ENCODE measurements at places on chromosomes 1 and 21.

DNA sequence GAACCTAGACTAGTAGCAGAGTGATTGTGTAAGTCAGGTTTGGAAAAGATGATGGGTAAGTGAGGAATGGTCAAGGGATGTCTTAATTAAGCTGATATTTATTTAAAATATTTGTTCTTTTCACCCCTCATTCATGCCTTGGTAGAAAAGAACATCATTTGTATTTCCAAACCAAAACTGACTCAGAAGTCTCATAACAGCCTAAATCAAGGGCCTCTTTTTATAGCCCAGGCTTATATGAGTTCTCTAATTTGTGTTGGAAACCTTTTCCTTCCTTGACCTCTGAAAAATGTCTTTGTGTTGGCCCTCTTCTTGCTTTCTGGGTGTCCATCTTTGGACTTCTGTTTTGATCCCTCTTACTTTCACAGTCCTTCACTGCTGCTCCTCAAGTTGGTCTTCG is 1428.2 kb downstream of the MRPL39 start:
- DNase-seq, result no peak

DNA sequence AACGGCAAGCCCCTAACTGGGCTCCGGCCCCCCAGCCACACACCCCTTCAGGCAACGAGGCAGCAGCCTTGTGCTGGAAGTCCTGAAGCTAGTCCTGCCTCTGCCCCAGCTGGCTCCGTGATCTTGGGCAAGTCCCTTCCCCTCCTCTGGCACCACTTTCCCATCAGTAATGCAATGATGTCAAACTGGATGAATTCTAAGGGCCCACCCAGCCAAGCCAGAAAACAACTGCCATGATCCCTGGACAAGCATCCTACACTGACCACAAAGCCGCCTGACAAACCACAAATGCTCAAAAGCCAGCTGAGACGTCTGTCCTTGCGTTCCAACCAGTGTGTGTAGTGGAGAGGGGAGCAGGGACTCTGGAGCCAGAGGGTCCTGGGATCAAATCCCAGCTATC is 26.8 kb downstream of the IFFO2 start:
- peak; percentile 53 for DNase-seq

DNA sequence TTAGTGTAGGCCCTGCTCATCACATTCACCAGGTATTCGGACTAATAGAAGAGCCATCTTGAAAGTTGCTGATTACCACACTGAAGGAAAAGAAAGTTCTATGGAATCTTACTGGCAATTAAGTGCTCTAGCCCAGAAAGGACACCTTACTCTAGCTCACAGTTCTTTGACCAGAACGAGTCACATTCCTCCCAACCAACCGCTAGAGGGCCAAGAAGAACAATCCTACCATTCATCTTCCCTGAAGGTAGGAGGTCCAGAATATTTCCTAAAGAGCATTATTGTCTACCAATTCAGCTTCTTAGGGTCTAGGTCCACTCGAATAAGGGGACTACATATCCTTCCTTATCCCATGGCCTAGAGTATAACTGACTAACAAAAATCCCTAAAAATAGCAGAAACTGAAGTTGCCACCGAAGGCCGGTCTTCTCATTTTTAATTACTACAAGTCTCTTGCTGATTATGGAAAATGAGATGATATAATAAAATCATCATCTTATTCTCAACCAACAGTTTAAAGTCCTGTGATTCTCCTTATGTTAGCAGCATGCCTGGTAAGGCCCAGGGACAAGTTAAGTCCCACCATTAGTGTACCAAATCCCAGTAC is 2.7 kb upstream of the FMO1 start:
- DNase-seq, result peak; percentile 38

GRCh38 chr1:62727656-62728407 is 39.6 kb upstream of the DOCK7 start:
- DNase-seq, result no peak

- peak; percentile 44 for DNase-seq
These were observed 36.7 kb downstream of the ERI3 start for GRCh38 chr1:44318097-44319088.

DNA sequence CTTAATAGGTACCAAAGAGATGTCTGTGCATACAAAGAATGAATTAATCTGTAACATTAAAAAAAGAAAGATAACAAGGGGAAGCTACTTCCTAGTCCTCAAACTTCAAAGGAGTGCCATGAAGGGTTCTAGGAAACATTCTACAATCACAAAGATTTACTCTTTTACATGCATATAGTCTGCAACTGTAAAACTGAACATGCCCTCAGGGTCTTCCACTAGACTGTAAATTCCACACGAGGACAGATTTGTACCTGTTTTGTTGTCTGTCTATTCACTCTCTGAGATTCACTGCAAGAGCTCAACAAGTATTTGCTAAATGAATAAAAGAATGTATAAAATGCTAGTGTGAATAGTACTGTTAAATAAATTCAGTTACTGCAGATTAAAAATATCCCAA is 4.4 kb downstream of the JAK1 start:
- DNase-seq, result no peak

DNA sequence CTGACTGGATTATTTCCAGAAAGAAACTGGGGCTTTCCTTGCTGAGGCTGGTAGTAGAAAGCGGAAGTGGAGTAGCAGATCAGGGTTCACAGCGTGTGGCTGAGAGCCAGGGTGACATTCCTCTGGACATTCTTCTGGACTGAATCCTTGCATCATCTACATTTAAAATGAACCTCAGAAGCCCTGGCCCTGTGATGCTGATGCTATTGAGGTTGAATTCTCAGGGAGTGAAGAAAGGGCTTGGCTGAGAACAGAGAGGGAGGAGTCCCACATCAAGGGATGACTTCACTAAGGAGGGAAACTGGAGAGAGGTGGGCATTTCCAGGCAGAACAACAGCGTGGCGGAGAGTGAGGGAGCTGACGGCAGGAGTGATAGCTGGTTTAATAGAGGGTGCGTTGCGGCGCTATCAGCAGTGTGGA is 102.3 kb upstream of the LMO4 start:
- DNase-seq, result peak; percentile 99

DNA sequence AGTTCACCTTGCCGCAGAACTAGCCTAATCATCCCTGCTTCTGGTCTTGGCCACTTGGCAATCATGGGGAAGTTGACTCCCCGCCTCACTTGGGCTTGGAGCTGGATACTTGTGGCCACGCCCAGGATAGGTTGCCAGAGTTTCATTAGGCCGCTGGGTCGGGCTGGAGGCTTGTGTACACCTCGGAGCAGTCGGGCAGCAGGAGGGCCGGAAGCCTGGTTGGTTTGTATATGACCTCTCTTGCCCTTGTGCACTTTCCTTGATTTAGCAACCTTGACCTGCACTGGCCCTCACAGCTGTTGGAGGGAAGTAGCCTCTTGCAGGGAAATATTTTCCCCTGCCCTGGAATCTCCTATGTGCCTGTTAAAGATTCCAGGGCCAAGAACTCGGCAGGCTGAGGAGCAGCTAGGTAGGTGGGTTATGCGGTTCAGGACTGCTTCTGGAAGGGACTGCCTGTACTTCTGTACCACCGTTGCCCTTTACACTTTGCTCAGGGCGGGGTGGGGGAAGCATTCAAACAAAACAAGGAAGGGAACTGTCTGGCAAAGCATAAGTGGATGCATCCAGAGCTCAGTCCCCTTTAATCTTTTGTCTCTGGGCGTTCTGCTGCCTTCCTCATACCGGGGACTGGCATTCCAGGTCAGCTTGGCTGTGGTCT is 83.5 kb downstream of the UCK2 start:
- DNase-seq, result no peak

DNA sequence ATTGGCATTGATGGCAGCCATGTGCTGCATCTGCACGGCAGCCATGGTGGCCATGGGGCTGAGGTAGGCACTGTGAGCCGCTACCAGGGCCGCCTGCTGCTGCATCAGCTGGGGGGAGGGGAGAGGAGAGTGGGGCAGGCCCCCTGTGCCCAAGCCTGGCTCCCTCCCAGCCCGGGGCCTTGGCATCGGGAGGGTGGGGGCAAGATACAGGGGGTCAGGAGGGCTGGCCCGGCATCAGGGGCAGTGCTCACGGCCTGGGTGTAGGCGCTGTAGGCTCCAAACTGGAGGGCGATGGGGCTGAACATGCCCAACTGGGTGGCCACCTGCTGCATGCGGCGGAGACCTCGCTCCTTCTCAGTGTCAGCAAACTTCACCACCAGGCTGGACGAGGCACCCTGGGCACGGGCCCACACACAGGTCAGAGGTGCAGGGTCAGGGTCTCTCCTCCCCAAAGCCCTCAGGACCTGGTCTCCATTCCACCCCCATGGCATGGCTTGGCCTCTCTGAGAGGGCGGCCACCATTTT is 9.0 kb downstream of the CELF3 start:
- DNase-seq, result no peak

DNA sequence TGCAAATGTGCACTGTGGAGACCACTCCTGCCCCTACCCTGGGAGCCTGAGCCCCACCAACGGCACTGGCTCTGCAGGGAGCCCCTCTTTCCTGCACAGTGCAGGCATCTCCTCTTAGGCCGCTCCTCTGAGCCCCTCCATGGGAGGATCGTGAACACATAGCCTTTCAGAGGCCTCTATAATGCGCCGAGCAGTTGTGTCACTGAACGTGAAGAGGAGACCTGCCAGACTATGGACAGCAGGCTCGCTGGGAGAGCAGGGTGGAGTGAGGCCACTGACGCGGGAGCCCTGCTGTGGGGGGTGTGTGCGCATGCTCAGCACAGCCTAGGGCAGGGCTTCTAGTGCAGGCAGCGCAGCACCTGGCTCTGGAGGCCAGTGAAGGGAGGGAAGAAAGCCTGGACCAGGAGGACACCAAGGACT is 151.3 kb upstream of the COL6A1 start:
- DNase-seq, result no peak

DNA sequence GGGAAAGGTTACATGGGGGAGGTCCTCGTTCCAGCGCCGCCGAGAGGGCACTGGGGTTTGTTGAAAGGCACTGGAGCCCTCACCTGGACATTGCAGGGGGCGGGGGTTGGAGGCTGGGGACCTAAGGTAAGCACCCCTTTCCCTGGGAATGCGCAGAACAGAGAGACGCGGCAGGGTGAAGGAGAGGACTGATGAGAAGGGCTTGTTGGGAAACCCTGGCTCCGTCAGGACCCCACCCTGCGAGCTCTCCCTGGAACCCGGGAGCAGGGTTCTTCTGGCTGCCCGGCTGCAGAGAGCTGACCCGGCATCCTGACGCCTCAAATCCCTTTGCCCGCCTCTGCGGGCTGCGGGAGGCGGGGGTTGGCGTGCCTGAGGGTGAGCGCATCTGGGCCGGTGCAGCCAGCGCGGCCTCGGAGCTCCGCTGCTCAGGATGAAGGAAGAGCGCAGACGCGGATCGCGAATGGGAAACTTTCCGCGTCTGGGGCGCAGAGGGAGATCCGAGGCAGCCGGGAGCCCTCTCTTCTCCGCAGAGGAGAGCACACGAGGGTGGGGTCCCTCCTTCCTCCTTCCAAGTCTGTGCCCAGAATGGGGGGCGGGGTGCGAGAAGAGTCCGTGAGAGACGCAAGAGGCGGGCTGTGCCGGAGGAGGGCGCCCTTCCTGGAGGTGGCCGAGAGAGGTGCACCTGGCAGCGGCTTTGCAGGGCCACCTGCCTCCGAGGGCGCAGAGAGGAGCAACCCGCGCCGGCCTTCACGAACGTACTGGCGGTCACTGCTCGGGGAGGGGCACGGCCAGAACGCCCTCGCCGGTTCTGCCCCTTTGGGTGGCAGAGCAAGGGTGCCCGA is 2.4 kb downstream of the IGSF21 start:
- DNase-seq, result no peak

GRCh38 chr1:231855926-231856325 is 229.3 kb downstream of the DISC1 start:
- no peak for DNase-seq

GRCh38 chr1:68217060-68217554 is 15.2 kb downstream of the WLS start:
- DNase-seq, result no peak

GRCh38 chr1:4057603-4058002 is 157.5 kb upstream of the C1orf174 start:
- DNase-seq, result no peak

DNA sequence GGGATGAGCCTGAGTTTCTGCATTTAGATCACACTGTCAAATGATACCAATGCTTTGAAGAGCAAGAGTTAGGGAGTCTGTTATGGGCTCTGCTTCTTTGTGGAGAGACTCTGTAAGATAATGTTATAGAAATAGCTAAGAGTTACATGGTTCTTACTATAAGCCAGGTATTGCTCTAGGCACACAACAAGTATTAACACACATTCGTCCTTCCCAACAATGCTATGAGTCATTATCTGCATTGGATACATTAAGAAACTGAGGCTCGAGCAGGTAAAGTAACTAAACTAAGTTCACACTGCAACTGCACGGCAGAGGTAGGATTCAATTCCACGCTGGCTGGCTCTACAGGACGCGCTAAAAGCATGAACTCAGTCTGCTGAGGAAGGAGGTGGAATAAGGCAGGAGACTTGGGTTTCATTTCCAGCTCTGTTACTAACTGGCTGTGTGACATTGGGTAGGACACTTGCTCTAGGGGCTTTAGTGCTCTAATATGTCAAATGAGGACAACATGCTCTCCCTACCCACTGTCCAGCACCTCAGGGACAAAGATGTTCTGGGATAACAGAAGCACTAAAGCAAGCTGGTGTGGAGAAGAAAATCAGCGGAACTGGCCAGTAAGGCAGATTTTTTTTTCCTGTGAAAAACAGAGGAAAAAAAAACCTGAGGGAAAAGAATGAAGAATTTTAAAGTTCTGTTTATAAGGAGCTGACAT is 23.7 kb upstream of the IL20 start:
- DNase-seq, result no peak

GRCh38 chr1:201114245-201115131 is 2.3 kb upstream of the CACNA1S start:
- DNase-seq, result peak; percentile 93

- peak; percentile 75 for DNase-seq
These were observed 16.4 kb upstream of the KCNK1 start for GRCh38 chr1:233597489-233597901.

Measured in fibroblast of skin of right quadriceps (primary cell).